Liver (tissue), 10 donors: ENCODE measurements at places on chromosomes 13 and 19. TPM values are rescaled to one million over a fixed set of nuclear protein-coding genes. Genes with fewer than 3 reads are reported as not detected.

- DNase-seq: no peak
These were observed 72.2 kb downstream of the ATP11A start for GRCh38 chr13:112761701-112762689.

- no peak for DNase-seq
These were observed 36.3 kb downstream of the AP1M1 start for GRCh38 chr19:16233836-16234551.

DNA sequence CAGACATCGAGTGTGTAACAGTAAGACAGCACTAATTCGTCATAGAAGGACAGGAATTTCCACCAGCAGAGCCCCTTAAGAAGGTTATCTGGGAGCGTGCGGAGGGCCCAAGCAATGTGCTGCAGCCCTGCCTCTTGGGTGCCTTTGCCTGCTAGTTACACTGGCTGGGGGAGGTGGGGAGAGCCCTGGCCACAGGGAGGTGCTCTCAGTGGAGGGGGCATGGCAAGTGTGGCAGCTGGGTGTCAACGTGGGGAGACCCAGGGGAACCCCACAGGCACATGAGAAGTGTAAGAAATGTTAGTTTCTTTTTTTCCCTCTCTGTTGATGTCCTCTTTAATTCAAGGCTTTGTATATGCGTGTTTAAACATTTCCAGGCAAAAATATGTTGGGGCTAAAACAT lies 50.9 kb upstream of the TMTC4 start:
- DNase-seq: no peak

DNA sequence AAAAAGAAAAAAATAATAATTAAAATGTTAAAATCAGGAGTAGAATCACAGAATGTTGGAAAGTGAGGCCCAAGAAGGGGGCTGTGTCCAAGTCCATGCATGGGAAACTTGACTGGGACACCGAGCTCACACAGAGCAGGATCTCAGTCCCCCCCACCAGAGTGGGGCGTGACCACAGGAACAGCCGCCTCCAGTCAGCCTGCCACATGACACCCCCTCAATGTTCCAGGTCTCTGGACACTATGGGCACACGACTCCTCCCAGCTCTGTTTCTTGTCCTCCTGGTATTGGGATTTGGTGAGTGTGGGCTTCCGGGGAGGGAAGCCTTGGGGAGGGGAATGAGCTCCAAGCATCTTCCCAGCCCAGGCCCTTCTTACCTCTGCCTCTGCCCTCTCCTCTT lies 2.4 kb downstream of the APOC2 start:
- no peak for DNase-seq

DNA sequence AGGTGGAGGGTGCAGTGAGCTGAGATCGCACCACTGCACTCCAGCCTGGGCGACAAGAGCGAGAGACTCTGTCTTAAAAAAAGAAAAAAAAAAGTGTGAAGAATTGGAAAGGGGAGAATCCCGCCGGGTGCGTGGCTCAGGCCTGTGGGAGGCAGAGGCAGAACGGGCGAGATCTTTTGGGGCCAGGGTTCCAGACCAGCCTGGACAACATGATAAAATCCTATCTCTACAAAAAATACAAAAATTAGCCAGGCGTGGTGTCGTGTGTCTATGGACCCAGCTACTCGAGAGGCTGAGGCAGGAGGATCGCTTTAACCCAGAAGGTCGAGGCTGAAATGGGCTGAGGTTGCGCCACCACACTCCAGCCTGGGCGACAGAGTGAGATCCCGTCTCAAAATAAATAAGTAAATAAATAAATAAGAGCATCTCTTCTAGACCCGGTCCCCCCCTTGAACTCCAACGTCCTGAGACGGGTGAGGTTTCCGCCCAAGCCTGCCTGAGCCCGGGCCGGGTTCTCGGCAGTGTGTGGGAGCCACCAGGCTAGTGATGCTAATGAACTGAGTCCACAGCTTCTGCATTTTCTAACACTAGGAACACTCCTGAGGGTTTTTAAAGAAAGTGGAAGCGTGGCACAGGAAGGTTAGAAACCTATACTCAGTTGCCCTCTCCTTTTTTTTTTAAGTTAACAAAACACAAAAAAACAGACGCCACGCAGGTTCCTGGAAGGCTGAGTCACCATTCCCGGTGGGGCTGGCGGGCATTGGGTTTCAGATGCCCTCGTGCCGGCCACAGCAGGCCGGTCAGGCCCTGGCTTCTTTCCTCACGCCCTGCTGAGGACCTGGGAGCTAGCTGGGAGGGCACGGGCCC lies 22.0 kb downstream of the GPX4 start:
- no peak for DNase-seq

DNA sequence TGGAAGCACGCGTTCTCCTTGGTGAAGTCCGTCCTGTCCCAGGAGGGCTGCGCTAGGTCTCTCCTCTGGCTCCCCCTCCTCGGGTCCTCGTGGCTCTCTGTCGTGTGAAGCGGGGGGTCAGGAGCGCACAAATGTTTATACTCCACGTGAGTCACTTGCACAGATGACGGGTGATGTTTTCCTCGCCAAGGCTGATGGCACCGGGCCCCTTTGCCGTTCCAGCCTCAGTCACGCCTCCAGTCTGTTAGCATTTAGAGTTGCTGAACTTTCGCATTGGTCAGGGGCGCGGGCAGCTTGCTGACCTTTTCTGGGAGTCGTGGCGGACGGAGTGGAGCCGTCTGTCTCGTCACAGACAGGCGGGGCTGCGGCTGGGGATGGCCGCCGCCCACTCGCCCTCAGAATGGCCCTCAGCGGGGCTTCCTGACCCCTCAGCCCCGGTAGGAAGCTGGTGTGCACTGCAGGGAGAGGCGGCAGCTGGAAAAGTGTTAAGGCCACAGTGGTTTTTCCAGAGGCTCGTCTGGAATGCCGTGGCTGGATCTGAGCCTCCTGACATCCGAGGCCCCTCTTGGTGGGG lies 13.7 kb downstream of the KLHL26 start:
- no peak for DNase-seq

DNA sequence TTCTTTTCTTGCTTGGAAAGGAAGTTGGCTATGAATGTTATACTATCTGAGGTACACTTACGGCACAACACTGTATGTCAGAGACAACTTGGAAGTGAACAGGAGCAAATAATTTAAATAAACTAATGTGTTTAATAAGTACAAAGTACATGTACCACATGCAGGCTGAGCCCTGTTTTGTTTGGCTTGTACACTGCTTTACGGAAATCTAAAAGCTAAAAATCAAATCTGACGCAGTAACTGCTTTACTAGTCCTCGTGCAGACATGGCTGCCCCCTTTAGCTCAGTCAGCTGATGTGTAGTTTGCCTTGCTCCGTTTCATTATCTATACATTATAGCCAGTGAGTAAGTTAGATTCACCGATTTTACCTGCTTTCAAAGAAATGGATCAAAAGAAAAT lies 36.5 kb downstream of the TDRD3 start:
- DNase-seq: no peak

GRCh38 chr13:113759525-113760137 lies 605 bp downstream of the TMEM255B start:
- no peak for DNase-seq

DNA sequence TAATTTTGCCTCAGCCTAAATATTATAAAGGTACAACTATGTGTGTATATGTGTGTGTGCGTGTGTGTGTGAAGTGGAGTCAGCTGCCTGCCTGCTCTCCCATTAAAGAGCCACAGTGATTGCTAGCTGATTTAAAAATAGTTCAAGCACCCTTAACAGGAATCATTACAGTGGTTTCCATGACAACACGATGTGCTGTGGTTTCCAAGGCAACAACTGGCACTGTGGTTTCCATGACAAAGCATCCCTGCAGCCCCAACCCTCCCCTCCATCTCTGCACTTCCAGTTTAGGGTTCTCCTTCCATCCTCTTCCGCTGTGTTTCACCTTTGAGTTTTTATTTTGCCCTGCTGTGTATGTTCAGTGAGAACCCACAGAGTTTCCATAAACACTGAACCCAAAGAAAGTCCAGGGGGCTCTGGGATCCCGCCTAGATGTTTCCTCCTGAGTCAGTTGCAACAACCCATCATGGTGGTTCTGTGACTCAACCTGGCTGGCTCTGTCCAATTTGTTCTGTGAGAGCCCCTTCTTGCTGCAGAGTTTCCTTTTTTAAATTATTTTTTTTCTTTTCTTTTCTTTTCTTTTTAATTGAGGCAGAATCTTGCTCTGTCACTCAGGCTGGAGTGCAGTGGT lies 7.1 kb upstream of the PNMA8A start:
- no peak for DNase-seq

DNA sequence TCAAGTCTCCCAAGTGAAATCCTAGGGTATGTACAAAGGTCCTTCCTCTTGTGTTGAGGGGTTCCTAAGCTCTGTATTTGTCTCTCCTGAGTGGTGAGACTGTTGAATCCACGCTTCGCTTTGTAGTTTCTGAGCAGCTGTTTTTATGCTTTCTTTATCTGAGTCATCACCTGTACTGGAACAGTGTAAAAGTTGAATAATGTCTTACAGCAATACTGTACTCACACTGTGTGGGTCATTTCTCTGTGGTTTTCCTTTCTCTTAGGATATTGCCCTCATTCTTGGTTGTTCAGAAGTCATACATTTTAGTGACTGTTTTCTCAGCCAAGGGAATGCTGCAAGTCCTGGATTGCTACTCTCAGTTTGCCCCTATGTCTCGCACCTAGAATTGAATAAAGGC lies 1596.6 kb downstream of the SLITRK5 start:
- no peak for DNase-seq

GRCh38 chr13:59301174-59301567 lies 862.6 kb downstream of the DIAPH3 start:
- no peak for DNase-seq

GRCh38 chr13:50378509-50379044 lies 363.3 kb downstream of the KCNRG start:
- DNase-seq: no peak

- DNase-seq: no peak
These were observed 707.8 kb downstream of the UQCRFS1 start for GRCh38 chr19:28505134-28505533.

GRCh38 chr13:113224486-113224885 lies 15.1 kb downstream of the CUL4A start:
- DNase-seq: no peak

- DNase-seq: no peak
These were observed 37.2 kb downstream of the ZC3H13 start for GRCh38 chr13:46015366-46015765.

DNA sequence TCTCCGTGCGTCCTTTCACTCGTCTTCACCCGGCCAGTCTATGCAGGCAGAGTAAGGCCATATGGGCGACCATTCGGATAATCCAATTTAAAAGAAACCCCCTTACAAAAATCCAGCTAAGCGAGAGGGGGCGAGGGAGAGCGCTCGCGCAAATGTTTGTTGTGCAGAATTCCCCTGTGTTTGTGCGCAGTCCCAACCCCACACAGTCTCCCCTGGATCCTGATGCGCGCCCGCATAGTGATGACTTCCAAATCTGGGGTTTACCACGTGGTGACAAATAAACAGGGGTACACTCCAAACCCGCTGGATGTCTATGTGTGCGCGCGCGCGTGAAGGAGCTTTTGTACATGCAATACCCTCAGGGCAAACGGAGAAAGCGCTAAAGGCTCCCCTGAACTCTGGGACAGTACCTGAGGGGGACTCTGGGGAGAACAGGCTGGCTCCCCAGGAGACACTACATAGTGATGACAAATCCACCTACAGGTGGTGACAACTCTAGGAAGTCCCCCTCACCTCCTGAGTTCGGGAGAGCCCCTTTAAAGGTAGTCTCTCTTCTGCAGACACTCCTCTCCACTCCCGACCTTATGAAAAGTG lies 8.5 kb downstream of the SOX21 start:
- no peak for DNase-seq

- DNase-seq: no peak
These were observed 5.7 kb upstream of the NUP58 start for GRCh38 chr13:25295701-25296100.

DNA sequence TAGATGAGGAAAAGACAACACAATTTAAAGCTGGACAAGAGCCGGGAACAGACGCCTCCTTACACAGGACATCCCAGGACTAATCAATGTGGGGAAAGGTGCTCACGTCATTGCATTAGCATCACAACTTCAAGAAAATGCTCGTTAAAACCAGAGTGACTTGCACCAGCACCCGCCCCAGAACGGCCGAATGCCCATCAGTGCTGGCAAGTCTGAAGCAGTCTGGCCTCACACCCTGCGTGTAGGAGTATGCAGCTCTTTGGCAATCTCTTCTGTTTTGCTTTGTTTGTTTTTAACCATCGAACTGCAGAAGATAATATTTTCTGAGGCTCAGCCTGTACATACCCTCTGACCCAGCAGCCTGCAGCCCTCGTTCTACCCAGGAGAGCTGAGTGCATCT lies 44.8 kb upstream of the LDLR start:
- DNase-seq: no peak

- DNase-seq: no peak
These were observed 227.5 kb upstream of the STARD13 start for GRCh38 chr13:33512880-33513554.

GRCh38 chr19:4985551-4985991 lies 16.7 kb downstream of the KDM4B start:
- DNase-seq: no peak

DNA sequence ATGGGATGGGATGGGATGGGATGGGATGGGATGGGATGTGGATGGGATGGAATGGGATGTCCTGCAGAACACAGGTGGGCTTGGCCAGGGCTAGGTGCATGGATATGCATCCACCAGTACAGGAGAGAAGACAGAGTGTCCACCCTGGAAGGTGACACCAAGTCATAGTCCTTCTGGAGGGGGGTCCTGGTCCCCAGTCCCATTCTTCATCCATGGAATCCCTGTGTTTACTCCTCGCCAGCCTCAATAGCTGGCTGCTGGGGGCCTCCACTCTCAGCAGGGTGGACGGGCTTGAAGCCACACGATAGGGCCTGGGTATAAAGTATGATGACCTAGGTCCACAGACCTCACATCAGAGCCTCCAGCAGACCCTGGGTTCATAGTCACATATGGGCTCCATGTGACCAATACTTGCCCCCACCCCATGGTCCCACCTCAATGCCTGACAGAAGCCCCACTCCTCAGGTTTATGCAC lies 40.1 kb downstream of the RFX2 start:
- DNase-seq: no peak

DNA sequence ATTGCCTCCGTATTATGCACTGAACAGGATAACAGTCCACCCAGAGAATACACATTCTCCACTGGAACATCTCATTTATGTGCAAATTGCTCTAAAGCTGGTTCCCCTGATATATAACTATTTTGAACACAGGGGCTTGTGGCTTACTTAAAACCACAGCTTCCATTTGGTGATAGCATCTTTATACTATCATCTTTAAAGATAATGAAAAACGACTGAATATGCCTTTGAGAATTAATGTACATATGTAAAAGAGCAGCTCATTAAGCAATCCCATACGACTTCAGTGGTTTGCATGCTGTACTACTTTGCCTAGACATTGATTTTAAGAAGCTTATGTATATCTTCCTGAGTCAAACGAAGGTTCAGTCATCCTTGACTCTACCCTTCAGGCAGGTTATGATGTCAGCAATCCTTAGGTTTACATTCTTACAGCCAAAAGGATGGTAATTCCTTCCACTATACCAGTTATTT lies 40.8 kb downstream of the BRD4 start:
- no peak for DNase-seq

Gene WDR87
- total RNA-seq: not detected

Gene LGALS7B
- not detected for total RNA-seq

Gene TMC4
- 1.8 TPM for total RNA-seq

Gene SIGLEC10
- total RNA-seq: 8.4 TPM

Gene CCDC61
- total RNA-seq: 2.6 TPM

Gene TNFSF9
- 0.08 TPM for total RNA-seq

Gene LILRA1
- total RNA-seq: 1.4 TPM

Gene WDR62
- 6.6 TPM for total RNA-seq

Gene TUBA3C
- not detected for total RNA-seq

Gene USP12
- 17.2 TPM for total RNA-seq

Gene WTIP
- total RNA-seq: 2.4 TPM

Gene ZNF333
- 5.5 TPM for total RNA-seq

Gene FGF21
- total RNA-seq: not detected
